ENCODE measurements at places on chromosomes 2 and 18.
A peak's percentile ranks its signal among the peaks of the same experiment; 100 is the strongest.

- DNase-seq = no peak
Measured at GRCh38 chr2:47035615-47036488, 119.3 kb downstream of the STPG4 start.

DNA sequence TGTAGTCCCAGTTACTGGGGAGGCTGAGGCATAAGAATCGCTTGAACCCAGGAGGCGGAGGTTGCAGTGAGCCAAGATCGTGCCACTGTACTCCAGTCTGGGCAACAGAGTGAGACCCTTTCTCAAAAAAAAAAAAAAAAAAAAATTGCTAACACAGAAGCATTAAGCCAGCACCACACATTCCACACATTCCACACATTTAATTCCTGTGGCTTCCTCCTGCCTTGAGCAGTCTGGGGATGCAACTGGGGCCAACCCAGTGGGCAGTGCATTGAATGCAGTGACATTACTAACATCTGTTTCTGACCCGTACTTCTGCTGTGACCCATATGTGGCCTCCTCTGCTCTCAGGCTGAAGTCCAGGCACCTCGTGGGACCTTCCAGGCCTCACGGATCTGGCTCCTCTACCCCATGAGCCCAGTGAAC, 107.0 kb downstream of the BCL2L11 start:
- DNase-seq = peak; percentile 73

- DNase-seq = no peak
Measured at GRCh38 chr2:203889944-203890343, 22.4 kb downstream of the CTLA4 start.

GRCh38 chr2:120546048-120546864, 189.4 kb upstream of the GLI2 start:
- DNase-seq = peak; percentile 90

DNA sequence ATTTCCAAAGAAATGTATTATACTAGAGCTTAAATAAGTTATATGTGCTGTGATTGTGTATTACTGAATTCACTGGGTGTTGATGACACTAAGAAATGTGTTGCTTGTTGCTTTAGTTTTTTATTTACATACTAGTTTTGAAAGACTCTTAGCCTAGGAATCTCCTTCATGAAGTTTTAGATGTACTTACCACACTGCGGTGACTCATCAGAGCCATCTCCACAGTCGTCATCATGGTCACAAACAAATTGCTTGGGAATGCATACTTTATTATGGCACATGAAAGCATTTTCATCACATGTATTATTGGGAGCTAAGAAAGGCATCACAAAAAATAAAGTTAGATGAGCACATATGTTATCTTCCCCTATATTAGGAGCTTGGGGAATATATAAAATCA, 1624.2 kb downstream of the LRP1B start:
- no peak for DNase-seq

DNA sequence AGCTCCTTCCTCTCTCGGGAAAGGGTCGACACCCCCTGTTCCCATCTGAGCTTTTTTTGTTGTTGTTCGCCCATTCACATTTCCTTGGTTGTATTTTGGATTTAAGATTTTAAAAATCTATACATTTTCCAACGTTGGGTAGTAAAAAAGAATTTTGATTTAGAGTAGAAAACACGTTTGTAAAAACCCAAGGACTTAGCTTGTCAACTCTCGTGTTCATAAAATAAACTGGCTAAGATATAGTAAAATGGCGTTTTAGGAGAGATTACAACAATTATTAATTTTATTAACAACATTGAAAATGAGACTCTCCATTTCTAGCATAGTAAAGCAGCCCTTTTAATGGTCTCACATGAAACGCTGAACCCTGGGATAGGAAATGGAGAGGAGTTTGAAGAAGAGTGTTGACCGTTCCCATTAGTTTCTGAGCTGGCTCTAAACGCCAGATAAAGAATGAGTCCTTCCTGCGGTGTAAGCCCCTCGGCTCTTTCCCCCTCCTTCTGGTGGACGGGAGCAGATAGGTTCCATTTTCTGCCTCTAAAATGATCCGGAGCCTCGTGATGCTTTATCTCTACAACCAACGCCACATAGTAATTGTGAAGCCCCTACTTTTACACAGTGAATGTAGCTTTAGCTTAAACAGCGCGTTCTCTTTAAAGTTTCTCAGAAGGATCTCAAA, 24.0 kb upstream of the ZNF516 start:
- no peak for DNase-seq

GRCh38 chr2:99802734-99803133, 312.9 kb upstream of the REV1 start:
- DNase-seq = no peak

DNA sequence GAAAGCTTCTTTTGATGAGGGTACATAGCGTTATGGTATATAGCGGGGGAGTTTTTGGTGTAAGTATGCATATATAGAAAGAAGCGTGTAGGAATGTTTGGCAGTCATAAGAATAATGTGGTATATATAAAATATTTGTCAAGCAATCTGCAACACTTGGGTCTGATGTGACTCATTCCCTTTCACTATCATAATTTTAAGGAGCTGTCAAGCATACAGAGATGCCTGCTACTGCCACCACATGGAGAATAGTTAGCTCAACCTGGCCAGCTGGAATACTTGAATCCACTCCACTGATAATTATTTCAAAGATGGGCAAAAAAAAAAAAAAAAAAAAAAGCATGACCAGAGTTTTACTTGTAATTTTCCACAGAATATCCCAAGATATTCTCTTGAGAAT, 559.8 kb upstream of the REG3G start:
- DNase-seq = no peak

DNA sequence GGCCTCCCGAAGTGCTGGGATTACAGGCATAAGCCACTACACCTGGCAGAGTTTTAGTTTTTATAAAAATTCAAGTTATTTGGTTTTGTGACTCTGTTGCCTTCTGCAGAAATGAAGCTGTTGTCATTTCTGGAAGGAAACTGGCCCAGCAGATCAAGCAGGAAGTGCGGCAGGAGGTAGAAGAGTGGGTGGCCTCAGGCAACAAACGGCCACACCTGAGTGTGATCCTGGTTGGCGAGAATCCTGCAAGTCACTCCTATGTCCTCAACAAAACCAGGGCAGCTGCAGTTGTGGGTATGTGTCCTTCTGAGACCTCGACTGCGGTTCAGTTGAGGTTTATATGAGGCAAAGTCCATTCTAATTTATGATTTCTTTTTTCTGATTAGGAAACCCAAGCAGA, 7.2 kb downstream of the MTHFD2 start:
- DNase-seq = no peak

DNA sequence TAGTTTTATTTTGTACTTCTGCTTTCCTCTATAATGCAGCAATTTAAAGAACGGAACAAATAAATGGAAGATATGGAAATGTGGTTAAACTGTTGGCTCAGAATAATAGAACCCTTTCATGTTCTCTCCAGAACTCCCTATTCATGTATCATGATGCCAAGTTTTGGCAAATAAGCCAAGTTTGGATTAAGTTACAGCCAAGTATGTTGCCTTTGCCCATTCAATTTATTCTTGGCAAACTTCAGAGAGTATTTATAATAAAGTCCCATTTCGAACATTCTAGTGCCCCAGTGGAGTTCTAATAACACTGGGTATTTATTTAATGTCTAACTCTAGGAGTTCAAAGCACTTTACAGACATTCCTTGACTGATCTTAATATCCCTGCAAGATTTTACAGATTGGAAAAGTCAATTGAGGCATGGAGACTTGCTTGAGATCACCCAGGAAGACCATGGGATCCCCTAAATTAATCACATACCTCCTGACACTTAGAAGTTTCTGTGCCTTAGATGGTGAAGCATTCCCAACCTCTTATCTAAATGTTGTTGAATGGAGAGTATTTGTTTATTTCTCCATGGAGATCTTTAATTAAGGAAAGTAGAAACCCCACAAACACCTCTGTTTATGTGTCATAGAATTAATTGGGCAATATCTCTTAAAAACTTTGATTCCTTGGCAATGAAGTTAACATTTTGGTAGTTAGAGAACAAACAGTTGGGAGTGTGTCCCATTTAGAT, 106.7 kb downstream of the ACKR3 start:
- DNase-seq = no peak

DNA sequence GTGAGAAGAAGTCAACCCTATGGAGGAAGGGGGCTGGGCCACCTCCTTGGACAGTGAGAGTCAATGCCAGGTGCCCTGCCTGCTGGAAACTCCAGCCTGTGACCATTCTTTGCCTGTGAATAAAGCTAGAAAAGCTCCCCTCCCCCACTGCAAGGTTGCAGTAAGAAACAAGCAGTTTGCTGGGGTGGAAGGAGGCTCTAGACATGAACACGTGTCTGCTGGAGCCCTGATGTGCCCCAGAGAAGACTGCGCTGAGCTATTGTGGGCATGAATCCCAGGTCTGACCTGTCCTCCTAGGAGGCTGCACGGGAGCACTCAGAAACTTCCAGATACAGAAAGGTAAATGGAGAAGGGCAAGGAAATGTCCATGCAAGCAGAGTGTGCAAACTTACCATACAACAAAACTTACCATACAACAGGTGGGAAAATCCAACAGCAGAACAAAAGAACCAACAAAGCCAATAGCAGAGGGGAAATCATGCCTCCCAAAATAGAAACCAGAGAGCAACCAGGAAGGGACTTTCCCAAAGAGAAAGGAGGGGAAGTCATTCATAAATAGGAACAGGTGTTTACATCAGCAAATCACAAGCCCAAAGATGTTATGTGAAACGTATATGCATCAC, 278.7 kb downstream of the BCL2 start:
- DNase-seq = no peak

DNA sequence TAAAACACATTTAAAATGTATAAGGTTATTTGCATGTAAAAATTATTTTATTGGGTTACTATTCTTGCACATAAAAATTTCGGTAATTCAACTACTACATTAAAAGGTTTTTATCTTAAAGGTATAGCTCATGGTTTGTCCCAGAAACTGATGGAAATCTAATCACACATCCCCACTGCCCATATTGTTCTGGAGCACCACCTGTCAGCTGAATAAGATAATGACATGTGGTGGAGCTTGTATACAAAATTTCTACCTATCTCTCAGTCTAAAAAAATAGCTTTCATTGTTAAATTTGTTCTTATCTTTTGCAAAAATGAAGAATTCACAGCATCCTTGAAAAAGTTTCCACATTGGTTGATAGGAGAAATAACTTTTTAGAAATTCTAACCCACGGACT, 18.3 kb downstream of the ERBB4 start:
- DNase-seq = no peak

DNA sequence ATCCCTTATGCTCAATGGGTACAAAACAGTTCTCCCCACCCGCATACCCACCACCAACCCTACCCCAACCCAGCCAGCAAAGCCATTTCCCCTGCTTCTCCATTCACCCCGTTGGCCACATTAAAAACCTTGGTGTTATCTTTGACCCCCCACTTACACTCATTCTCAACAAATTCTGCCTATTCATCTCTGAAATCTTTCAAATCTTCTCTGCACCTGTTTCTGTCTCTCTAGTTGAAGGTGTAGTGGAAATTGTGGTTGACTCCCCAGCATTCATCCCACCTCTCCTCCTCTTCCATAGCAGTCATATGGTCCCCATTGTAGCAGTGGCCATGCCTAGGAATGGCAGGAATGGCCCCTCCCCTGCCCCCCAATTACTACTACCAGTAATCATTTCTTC, 20.5 kb upstream of the TET3 start:
- DNase-seq = no peak

Data from kidney epithelial cell (primary cell).